ENCODE measurements at places on chromosomes 11 and 22. TPM values are rescaled to one million over a fixed set of nuclear protein-coding genes. Genes with fewer than 3 reads are reported as not detected.

Gene DNAJB13
- total RNA-seq: not detected

Gene SLC22A9
- total RNA-seq: not detected

GRCh38 chr11:69049490-69049867, 747 bp downstream of the TPCN2 start:
- DNase-seq: no peak
- no peaks in the 10 kb centered on the region for H3K36me3 ChIP-seq
- peaks cover 17% of the 10 kb centered on the region for H3K4me1 ChIP-seq
- peak overlapping the region; percentile 85 for H3K4me3 ChIP-seq
- H3K27me3 ChIP-seq: no peaks in the 10 kb centered on the region

Gene PANX3
- not detected for total RNA-seq

Gene TPBGL
- not detected for total RNA-seq
